ENCODE measurements at places on chromosomes 5 and 9.

GRCh38 chr5:28012538-28012937 is 974.2 kb upstream of the CDH9 start:
- DNase-seq, result no peak

DNA sequence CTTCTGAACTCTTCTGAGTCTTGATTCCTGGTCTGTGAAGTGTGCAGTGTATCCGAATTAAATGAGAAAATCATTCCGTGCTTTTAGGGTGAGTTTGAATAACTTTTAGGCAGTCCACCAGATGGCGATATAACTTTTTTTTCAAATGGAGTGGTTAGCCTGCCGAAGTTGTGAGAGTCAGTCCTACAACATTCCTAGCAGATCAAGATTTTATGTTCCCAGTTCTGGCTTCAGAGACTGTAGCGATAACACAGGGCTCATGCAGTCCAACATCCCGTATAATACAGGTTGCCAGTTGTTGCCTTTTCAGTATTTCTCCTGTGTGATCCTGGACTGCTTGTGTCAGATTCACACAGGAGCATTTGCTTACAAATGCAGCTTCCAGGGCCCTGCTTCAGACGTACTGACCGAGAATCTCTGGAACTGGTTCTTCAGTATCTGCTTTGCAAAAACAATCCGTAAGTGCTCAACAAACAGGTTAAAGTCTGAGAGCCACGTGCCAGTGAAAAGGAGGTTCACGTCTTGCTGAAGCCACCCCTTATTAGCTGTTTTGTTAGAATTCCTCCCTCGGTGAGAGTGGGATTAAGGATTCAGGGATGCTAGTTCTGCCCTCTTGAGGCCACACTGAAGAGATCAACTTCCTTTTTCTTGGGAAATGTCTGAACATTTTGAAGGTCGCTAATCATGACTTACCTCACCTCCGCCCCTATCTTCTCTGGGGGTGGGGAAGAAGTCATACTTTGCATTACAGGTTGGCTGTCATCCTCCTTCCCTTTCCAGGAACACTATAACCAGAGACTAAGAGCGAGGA is 22.8 kb downstream of the SMIM3 start:
- no peak for DNase-seq

DNA sequence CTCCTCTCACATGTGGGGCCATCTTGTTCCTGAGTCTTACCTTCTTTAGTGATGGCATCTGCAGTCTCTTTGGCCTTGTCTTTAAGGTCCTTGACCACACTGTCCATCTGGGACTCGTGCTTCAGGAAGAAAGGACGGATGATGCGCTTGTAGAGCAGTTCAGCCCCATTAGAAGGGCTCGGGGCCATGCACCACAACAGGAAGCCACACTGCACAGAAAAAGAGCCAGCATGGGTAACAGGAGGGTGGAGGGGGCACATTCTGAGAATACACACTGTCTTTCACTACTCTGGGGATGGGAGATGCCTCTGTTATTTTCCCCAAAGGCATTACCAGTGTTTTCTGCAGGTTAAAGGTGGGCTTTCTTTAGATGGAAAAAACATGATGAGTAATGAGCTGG is 25.9 kb downstream of the SRP19 start:
- DNase-seq, result no peak

- DNase-seq, result no peak
These were observed 110.1 kb upstream of the IRX2 start for GRCh38 chr5:2861605-2862004.

DNA sequence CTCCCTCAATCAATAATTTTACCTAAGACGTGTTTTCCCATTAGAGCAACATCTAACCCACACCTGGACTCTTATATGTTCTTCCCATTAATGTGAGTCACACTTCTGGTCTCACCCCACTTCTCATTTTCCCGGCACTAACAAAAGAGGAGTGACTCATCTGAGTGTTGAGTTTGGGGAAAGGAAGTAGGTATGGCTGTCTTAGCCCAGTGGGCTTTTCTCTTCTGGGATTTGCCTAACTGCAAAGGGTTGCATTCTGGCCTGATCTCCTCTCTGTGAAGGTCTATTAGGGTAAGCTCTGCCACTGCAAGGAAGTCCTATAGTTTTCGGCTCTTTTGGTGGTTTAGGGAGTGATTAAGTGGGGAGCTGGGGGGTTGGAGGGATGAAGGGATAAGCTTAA is 195.6 kb downstream of the KIAA0825 start:
- no peak for DNase-seq

GRCh38 chr5:172918421-172919371 is 40.5 kb upstream of the RPL26L1 start:
- no peak for DNase-seq

- DNase-seq, result no peak
These were observed 218.4 kb downstream of the GAPVD1 start for GRCh38 chr9:125479846-125480615.

GRCh38 chr5:53879708-53880323 is 319.4 kb downstream of the NDUFS4 start:
- no peak for DNase-seq

- DNase-seq, result no peak
These were observed 107.0 kb downstream of the VAV2 start for GRCh38 chr9:133884907-133885744.

DNA sequence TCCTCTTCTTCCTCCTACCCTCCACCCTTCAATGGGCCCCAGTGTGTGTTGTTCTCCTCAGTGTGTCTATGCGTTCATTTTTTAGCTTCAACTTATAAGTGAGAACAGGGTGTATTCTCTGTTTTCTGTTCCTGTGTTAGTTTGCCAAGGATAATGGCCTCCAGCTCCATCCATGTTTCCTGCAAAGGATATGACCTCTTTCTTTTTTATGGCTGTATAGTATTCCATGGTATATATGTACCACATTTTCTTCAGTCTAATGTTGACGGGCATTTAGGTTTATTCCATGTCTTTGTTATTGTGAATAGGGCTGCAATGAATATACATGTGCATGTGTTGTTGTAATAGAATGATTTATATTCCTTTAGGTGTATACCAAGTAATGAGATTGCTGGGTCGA is 634.9 kb upstream of the SEMA6A start:
- DNase-seq, result no peak

DNA sequence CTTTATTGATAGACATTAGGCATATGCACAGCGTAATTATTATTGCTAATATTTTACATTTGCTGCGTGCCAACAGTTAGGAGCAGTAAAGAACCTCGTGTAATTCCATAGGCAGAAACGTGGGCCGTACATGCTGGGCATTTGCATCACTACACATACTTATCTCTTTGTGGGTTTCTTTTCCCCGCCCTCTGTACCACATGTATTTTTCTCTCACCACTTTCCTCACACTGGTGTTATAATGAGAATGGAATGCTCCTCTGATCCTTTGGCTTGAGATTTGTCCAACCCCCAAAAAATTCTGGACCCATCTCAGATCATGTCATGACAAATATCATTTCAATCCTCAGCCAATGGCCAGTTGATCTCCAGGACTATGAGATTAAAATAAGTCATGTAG is 1952.6 kb upstream of the WWC1 start:
- no peak for DNase-seq

DNA sequence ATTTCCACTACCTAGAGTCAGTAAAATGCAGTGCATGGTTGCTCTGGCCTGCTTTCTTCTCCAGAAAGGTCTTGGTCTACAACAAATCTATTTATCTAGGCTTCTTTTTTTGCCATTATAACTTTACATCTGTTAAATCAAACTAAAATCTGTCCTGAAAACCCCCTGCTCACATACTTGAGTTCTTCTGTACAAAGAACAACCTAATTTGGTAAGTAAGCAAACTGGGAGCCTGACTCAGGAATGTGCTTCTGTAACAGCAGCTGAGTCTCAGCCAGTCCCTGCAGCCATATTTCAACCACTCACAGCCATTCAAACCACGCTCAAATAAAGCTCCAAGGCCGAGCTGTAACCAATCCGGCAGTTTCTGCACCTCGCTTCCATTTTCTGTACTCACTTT is 95.8 kb downstream of the PLPP1 start:
- DNase-seq, result no peak

GRCh38 chr9:82170866-82171265 is 182.3 kb downstream of the SPATA31D1 start:
- no peak for DNase-seq

DNA sequence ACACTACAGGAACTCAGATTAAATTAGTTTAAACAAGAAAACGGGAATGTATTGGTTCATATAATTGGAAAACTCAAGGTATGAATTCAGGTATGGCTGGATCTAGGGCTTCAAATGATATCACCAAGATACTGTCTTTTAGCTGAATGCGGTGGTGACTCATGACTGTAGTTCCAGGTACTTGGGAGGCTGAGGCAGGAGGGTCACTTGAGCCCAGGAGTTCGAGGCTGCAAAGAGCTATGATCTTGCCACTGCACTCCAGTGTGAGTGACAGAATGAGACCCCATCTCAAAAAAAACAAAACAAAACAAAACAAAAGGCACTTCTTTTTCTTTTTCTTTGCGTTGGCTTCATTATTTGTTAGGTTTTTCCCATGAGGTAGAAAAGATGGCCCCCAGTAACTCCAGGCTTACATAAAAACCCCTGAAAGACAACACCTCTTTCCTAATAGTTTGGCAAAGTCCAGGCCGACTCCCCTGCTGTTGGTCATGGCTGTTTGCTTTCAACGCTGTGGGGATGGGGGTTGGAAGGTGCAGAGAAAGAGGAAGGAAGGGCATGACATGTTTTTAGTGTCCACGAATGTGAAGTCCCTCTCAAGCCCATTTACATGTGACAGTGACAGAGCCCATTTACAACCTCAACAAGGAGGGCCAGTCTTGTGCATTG is 39.8 kb upstream of the CRB2 start:
- no peak for DNase-seq

GRCh38 chr5:307306-307705 is 14.2 kb upstream of the AHRR start:
- DNase-seq, result no peak

DNA sequence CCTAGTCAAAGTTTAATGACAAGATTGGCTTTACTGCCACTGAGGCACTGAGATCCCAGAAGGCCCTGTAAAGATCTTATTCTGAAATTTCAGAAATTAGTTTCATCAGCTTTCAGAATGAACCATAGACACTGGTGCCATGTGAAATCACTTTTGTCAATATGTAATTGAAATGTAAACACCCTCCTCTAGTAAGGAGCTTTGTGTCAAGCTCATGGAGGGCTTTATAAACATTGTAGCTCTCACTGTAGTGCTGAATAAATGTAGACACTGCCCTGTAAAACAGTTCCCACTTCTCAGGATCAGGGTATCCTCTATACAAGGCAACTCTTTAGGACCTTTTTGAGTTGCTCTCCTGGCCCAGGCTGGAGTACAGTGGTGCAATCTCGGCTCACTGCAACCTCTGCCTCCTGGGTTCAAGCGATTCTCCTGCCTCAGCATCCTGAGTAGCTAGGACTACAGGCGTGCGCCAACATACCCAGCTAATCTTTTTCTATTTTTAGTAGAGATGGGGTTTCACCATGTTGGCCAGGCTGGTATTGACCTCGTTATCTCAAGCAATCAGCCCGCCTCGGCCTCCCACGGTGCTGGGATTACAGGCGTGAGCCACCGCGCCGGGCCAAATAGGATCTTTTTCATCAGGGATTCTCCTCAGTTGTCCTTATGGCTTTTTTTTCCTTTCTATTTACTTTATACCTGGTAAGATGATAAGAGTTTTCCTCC is 1823.9 kb upstream of the CDH9 start:
- no peak for DNase-seq

GRCh38 chr5:23506329-23507236 is 826 bp upstream of the PRDM9 start:
- DNase-seq, result no peak

DNA sequence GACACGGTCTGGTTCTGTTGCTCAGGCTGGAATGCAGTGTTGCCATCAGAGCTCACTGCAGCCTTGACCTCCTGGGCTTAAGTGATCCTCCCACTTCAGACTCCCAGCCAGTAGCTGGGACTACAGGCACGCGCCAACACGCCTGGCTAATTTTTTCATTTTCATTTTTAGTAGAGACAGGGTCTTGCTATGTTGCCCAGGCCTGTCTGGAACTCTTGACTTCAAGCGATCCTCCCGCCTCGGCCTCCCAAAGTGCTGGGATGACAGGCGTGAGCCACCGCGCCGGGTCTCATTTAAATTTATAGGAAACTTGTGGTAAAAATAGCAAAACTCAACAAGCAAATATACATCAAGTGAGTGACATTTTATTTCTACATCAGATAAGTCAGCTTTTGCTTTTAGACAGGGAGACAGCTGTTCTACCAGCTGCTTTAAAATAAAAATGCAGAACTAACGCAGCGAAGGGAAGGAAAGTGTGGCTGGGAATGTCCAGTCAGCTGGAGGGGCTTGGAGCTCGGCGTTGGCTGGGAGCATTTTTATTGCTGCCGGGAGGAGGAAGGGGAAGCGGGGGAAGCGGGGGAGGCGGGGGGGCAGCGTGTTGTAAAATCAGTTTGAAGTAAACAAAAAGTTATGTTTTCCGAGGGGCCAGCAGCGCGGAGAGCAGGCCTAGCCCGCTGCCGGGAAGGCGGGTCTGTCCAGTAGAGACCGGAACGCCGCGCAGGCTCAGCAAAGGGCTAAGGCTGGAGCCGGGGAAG is 707 bp upstream of the ZFYVE16 start:
- DNase-seq, result no peak

DNA sequence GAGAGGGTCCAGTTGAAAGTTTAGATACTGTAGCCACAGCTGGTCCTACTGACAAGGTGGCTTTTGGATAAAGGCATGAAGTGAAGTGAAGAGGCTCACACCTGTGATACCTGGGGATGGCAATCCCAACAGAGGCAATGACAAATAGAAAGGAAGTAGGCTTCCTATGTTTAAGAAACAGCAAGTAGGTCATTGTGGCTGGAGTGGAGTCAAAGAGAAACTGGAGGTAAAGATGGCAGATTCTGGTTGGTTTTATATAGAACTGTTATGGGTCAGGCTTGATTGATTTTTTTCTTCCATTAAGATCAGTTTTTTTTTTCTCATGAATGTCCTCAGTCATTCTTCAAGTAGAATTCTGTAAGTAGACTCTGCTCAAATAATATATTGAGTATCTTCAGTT is 79.5 kb downstream of the ANXA1 start:
- DNase-seq, result no peak

DNA sequence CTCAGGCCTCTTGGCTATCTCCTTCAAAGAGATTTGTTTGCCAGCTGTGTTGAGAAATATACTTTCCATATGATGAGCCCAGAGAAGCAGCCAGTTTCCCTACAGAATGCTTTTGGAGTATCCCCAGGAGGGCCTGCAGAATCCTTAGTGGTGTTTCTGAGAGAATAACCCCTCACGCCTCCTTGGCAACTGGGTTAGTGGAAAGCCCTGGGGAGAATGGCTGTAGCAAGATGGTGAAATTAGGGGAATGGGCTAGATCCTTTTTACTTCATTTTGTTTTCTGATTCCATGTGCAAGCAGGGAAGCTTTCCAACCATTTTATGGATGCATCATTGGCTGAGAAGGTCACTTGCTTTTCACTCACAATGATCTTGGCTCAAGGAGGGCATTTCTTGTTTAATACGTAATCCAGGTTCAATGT is 364.6 kb downstream of the DMRT2 start:
- no peak for DNase-seq

DNA sequence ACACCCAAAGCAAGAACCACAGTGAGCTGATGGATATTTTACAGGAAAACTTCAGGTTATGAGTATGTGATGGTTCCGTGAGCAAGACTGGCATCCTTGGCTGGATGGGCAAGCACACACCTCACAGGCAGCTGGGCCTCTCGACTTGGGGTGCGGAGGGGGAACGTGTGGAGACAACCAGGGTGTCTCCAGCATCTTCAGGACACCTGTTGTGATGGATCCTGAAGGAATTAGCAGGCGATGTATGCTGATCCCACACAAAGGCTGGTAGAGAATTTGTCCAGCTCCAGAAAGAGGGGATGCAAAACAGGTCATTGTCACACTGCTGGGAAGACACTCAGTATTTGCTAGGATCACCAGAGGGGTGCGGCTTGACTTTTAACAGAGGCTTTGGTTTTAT is 42.7 kb downstream of the SECISBP2 start:
- no peak for DNase-seq

Measured in GOT3 (cell line).